ENCODE measurements at places on chromosomes 12 and 14.

GRCh38 chr14:95398630-95399547, 79.2 kb upstream of the CLMN start:
- DNase-seq: no peak

GRCh38 chr14:37140176-37140575, 32.2 kb downstream of the SLC25A21 start:
- no peak for DNase-seq

DNA sequence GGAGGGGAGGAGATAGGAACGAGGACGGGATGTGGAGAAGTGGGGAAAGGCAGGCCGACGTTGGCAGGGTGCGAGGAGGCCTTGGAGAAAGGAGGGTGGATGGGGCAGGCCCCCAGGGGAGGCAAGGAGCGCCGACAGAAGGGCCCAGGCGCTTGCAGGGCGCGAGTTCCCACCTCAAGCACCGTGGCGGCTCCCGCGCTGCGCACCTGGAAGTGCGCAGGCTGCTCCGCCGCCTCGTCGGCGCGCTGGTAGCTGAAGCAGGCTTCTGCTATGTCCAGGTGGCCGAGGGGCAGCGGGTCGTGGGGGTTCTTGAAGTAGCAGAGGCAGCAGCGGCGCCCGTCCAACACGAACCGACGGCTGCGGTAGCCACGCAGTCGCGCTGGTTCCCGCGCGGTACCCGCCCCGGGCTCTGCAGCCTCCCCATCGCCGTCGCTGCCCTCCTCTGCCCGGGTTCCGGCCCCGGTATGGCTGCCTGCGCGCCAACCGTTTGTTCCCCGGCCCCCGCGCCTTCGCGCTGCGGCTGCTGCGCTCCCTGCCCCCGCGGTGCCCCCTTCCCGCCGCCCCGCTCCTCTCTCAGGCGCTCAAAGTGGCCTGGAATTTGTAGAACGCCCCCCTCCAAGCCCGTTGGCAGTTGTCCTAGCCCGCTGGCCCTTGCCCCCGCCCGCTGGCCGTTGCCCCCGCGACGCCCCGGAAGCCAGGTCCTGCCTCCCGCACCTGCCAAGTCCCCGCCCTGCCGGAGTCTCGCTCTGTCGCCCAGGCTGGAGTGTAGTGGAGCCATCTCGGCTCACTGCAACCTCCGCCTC, 1.1 kb upstream of the ACTR6 start:
- peak; percentile 67 for DNase-seq

DNA sequence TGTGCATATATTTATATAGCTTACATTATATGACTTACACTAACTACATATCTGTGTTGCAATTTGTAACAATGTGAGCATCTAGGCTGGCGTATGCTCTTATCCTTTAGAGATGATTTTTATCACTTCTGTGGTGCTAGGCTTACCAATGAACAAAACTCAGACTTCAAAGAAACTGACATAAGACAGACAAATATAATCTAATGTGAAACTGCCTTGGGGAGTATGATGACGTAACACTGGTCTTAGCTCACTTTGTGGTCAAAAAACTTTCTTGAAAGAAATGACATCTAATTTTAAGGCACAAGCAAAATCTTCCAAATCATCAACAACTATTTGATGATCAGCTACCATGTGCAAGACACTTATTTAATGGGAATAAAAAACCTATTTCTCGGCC, 50.0 kb downstream of the SOX5 start:
- no peak for DNase-seq

- DNase-seq: no peak
These were observed 159.9 kb downstream of the SYNE2 start for GRCh38 chr14:64012720-64013119.

DNA sequence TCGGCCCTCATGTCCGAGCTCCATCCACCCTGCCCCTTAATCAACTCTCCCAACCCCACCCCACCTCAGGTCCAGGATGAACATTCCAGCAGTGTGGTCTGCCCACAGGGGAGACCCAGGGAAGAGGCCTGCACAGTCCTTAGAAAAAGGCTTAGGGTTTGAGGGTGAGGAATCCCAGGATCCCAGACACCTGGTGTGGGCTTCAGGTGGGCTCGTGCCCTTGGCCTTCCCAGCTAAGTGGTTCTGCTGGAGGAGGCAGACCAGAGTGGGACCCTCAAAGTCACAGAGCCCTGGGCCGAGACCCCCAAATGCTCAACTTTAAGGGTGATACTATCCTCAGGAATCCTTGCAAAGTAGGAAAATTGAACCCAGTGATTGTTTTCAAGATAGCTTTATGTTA, 25.4 kb upstream of the PPP2R5C start:
- no peak for DNase-seq

- no peak for DNase-seq
These were observed 532.2 kb upstream of the MIS18BP1 start for GRCh38 chr14:45785240-45785639.

GRCh38 chr14:104891664-104892530, 26.8 kb downstream of the CEP170B start:
- DNase-seq: no peak

- DNase-seq: no peak
These were observed 28.1 kb upstream of the SINHCAF start for GRCh38 chr12:31353750-31354708.

DNA sequence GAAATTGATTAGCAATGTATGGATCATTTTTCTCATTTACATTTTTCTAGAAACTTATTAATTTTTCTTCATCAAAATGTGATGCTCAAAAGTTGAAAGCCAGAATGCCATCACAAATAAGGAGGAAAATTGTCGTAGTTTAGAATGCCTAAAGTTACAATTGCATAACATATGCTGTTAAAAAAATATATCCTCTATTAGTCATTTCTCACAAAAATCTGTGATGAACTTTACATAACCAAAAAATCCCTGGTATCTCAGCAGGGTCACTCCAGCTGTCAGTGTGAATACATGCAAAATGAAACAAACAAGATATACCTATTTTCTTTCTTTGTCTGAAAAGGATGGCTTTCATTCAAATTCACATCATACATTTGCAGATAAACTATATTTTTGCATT, 358.9 kb downstream of the PAWR start:
- no peak for DNase-seq

- DNase-seq: no peak
These were observed 65.1 kb downstream of the SIX6 start for GRCh38 chr14:60573943-60574495.

DNA sequence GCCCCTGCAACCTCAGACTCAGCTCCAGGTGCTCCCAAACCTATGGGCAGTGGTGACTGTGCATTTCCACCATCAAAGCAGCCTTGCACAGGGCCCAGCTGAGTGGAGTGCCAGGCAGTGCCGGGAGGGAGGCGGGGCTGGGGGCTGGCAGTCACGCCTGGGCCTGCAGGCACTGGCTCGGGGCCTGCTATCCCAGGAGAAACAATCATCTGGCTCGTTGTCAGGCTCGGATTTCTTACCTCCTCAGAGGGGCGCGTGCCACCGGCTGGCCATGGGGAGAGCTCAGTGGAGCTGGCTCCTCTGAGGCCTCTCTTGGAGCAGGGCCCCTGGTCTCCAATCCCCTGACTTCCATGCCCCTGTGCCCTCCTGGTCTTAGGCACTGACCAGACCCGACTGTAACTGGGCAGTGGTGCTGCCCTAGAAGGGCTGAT, 20.2 kb upstream of the PPP1R13B start:
- DNase-seq: no peak

- DNase-seq: no peak
These were observed 182.5 kb upstream of the RGS6 start for GRCh38 chr14:71749613-71750238.

DNA sequence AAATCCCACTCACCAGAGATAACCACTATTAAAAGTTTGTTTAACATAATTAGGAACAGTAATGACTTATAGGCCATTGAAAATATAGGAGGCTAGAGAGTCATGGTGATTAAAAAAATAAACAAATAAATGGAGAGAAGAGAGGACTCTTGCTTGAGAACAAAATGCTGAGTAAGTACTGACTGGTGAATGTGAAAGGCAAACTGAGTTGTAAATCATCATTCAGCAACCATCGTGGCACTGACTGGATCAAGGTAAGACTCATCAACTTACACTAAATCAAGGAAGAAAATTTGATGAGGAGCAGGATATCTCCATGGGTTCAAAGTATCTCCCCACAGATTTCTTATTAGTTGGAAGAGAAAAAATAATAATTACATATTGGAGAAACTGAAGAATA, 14.1 kb upstream of the YBX3 start:
- DNase-seq: no peak

DNA sequence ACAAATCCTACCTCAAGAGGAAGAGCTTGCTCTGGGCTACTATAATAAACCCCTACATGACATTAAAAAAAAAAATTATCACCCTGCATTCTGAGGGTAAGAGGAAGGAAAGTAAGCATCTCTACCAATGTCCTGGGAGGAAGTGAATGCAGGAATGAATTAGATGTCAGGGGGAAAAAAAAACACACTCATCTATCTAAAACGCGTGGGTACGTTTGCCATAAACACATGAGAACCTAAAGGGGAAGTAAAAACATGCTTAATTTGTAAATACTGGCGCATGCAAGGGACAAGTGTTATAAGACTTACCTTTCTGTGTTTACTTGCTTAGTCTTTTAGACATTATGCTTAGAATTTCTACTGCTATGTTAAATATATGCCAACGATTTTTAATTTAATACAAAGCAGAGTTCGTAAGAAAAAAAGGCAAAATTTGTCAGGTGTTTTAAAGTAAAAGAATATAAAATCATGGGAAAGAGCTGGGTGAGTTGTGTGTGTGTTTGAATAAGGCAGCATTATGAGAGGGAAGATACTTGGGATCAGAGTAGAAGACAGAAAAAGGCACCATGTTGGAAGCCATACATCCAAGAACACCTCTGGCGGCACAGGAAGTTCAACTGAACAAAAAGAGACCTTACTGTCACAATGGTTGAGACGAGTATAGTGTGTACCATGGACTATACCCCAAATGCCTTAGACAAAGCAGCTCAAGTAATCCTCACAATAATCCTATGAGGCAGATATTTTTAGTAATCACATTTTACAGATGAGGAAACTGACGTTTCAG, 1.5 kb downstream of the TMED8 start:
- no peak for DNase-seq

DNA sequence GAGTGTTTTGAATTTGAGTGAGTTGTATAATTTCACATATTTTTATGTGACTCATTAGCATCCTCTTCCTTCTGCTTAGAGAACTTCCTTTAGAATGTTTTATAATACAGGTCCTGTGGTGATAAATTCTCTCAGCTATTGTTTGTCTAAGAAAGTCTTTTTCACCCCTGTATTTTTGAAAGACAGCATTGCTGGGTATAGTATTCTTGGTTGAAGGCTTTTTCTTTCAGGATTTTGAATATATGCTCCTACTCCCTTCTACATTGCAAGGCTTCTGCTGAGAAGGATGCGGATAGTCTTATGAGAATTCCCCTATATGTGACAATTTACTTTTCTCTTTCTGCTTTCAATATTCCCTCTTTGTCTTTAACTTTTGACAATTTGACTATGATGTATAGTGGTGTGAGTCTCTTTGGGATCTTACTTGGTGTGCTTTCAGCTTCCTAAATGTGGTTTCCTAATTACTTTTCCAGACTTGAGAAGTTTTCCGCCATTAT, 118.9 kb upstream of the HMGA2 start:
- no peak for DNase-seq

- no peak for DNase-seq
These were observed 19.4 kb downstream of the SERPINA1 start for GRCh38 chr14:94368956-94369355.

DNA sequence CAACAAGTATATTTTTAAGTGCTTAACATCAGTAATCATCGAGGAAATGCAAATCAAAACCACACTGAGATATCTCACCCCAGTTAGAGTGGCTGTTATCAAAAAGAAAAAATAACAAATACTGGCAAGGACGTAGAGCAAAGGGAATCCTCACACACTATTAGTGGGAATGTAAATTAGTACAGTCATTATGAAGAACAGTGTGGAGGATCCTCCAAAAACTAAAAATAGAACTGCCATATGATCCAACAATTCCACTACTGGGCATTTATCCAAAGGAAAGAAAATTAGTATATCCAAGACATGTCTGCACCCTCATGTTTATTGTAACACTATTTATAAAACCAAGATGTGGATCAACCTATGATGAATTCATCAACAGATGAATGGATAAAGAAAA, 149.0 kb upstream of the PWP1 start:
- no peak for DNase-seq

GRCh38 chr12:74980510-74980909, 229.1 kb downstream of the KCNC2 start:
- no peak for DNase-seq

GRCh38 chr12:7951671-7952070, 15.7 kb upstream of the SLC2A3 start:
- DNase-seq: no peak

DNA sequence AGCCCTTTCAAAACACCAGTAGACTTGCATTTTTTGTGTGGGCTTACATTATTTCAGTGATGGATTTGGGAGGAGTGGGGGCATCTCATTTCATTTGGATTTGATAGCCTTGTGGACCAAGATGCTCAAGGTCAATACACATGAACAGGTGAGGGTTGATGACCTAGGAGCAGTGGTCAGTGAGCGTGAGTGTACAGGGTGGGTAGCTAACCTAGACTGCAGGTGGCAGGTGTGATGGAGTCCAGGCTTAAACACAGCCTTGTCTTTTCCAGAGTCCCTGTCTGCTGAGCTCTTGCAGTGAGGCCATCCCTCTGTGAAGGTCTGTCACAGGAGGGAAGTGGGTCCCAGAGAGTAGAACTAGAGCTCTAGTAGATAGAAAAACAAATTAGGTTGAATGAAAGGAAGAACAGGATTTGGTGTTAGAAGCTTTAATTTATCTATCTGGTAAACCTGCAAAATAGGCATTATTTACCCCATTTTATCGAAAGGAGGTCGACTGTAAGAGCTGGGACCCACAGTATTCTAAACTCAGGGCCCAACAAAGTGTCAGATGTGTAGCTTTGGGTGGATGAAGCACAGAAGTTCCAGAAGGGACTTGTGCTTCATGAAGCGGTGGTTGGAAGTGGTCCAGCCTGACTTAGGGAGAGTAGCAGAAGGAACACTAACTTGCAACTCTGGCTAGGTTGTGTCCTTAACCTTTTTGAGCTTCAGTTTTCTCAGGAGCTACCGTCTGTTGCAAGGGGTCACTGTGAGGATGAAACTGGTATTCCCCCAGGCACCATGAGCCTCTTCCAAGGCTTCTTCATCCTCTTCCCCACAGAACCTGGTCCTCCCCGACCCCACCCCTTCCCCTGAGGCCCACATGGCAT, 18.2 kb downstream of the RPS6KL1 start:
- DNase-seq: no peak

GRCh38 chr12:66047411-66048021, 83.0 kb downstream of the LLPH start:
- no peak for DNase-seq

GRCh38 chr12:111693818-111694217, 8.0 kb downstream of the ACAD10 start:
- no peak for DNase-seq

DNA sequence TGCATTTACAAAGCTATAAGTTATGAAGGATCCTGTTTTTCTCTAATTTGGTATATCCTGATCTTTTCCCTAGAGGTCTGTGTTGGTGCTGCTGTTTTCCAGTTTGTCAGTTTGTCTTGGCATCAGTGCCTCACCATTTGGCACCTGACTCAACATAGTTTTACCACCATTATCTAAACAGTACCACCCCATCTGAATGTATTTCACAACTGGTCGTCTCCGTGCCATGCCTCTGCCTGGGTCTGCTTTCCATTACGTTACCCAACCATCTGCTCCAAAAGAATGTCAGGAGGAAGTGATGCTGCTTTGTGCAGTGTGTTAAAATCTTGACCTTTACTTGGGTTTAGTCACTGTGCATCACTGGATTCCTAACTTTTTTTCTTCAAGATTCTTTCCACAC, 129.3 kb upstream of the RASSF8 start:
- no peak for DNase-seq
